ENCODE measurements at places on chromosomes 7 and 10.

- no peak for DNase-seq
Measured at GRCh38 chr10:92901819-92902251, 53.5 kb downstream of the EXOC6 start.

DNA sequence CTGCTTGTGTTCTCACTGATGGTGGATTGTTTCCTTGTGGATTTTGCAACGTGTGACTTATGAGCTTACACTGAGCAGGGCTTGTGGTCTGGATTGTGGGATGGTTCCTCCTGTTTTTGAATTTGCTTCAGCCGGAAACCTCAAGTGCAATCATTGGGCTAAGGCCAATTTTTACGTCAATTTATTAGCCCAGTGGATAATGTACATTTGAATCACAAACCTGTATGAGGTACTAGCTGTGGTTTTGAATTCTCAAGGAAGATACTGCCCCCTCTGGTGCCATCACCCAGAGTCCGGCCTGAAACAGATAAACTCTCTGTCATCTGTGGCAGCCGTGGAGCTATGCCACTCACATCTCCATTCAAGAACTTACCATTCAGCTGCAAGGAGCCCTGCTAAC is 7.3 kb upstream of the ZNF777 start:
- no peak for DNase-seq

DNA sequence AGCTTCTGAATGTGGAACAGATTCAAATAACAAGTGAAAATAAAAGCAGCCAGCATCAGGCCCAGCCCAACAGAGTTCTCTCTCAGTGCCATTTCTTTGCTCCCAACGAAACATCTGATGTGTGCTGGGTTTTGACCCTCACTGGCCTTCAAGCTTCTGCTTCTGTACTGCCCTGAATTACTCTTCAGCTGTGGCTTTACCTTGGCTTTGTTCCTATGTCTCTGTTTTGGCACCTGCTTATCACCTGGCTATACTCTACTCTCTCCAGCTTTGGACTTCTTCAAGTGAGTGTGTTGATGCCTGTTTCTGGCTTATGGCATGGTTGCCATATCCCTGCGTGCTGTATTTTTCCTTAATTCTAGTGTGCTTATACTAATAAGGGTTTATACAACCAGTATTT is 768.3 kb downstream of the SORCS1 start:
- DNase-seq = no peak

GRCh38 chr7:141679014-141679413 is 23.0 kb downstream of the DENND11 start:
- no peak for DNase-seq

GRCh38 chr10:60175441-60175971 is 214.2 kb downstream of the ANK3 start:
- no peak for DNase-seq

DNA sequence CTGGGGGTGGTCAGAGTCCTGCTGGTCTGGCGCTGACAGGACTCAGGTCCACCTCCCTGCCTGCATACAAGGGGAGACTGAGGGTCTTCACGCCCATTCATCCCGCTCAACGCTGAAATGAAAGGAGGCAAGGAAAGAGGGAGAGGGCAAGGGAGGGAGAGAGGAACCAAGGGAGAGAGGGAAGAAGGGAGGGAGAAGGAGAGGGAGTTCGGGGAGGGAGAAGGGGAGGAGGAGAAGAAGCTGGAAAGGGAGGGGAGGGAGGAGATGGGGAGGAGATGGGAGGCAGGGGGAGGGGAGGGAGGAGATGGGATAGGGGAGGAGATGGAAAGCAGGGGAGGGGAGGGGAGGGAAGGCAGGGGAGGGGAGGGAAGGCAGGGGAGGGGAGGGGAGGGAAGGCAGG is 69.4 kb upstream of the INPP5A start:
- no peak for DNase-seq

- no peak for DNase-seq
Measured at GRCh38 chr7:139698844-139699243, 79.0 kb downstream of the HIPK2 start.

DNA sequence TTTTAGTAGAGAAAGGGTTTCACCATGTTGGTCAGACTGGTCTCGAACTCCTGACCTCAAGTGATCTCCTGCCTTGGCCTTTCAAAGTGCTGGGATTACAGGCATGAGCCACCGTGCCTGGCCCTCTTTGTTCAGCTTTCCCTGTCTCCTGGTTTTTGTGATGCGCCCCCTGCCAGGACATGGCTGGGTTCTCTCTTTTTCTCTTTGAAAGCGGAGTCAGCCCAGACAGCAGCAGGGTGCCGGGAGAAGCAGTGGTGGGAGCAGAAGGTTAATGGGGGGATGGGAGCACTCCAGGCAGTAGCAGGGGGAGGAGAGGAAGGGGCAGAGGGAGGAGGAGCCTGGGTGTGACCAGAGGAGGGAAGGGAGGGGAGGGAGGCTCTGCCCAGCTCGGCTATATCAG is 1.8 kb downstream of the MUC3A start:
- DNase-seq = no peak

- no peak for DNase-seq
Measured at GRCh38 chr10:101672536-101672935, 22.4 kb downstream of the FBXW4 start.

DNA sequence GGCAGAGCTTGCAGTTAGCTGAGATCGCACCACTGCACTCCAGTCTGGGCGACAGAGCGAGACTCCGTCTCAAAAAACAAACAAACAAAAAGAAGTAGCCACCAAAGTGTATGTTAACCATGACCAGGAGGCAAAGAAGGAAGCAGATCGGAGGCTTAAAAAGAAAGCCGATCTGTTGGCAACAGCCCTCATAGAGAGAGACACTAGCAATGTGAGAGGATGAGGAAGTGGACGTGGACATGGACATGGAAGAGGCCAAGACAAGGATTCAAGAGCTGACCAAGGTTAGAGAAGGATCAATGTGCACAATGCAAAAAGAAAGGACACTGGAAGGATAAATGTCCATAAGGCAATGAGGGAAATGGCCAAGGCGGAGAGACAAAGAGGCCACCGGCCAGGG is 14.9 kb upstream of the ADCK2 start:
- DNase-seq = no peak

DNA sequence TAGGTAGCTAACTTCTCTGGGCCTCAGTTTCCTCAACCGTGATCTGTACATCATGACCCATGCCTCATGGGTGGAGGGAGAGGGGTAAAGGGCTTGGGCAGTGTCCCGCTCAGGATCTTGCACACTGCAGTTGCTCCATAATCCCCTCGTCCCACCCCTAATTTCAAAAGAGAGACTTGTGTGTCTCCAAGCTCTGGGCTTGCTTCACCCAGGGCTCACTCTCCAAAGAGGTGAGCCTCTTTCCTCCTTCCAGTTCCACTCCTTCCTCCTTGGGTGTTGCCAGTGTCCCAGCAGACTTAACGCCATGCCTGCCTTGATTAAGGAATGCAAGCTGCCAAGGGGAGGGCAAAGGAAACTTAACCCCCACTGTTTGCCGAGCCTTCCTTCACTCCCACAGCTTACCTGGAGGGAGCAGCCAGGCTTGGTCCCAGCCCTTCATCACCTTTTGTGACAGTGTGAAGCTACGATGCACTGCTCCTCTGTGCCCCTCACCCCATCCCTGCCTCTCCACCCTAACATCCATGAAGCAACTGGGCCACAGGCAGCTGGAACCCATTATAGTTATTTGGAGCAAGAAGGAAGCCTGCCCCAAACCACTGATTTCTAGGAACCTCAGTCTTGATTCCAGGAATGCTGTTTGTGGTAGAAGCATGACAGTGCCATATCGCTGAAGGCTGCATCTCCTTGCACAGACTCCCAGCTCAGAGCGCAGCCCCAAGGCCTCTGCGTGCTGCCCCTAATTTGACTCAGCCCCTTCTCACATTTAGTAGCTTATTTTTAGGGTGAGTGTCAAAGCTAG is 363.3 kb downstream of the TNS3 start:
- no peak for DNase-seq

DNA sequence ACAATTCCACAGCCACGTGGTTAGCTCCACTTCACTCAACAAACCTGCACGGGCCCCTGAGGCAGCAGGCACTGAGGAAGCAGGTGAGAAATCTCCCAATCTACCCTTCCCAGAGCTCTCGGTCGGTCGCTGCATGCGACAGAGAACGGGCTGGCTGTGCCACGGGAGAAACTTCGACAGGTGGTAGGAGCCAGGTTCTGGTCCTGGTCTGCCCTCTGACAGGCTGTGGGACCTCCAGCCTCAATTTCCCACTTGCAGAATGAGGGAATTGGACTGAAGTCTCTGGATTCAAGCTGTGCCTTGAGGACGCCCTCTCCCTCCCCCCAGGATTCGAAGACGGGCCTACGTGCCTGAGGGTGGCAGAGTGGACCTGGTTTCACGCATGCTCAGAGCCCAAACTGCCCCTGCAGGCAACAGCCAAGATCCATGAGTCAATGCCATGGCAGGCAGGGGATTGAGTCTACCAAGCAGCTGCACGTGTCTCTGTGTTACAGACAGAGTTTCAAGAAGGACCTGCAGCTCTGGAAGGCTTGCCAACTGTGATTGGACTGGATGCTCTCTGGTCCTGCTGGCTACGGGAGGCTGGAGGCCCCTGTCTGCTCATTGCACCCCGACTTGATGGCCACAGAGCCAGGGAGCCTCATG is 215.0 kb downstream of the USP6NL start:
- peak; percentile 27 for DNase-seq

DNA sequence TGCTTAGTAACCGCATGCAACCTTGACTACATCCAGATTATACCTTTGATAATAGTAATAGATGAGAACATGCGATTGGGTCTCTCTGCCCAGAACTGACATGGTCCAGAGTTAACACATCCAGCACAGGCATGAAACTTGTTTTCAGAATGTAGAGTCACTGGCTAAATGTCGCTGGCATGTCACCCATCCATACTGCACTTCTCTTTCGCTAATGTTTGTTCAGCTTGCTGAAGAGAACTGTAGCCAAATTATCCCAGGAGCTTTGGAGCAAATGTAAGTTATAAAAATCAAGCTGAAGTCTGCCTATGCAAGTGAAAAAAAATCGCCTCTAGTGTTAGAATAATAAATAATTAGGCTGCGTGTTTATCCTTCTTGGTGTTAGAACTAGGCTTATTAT is 98.2 kb downstream of the PRTFDC1 start:
- DNase-seq = no peak

- DNase-seq = no peak
Measured at GRCh38 chr7:29955075-29955792, 34.4 kb downstream of the SCRN1 start.

- no peak for DNase-seq
Measured at GRCh38 chr7:103387242-103387641, 39.8 kb downstream of the PSMC2 start.

DNA sequence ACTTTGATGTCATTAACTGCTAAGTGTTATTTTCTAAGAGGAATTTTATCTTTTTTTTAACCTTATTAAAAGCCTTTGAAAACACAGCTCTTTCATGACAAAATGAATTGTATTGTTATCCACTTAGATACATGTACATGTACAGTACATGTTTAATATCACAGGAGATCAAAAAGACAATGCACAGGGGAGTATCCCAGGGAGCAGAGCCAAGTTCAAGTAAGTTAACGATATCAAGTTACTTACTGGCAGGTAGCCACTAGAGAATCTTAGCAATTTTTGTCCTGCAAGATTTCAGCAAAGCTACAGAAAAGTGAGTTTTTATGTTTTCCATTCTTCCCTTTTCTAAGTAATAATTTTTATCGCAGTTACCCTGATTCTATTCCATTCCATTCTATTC is 33.9 kb upstream of the ARL4A start:
- no peak for DNase-seq
